ENCODE measurements at places on chromosomes 11 and 22.

DNA sequence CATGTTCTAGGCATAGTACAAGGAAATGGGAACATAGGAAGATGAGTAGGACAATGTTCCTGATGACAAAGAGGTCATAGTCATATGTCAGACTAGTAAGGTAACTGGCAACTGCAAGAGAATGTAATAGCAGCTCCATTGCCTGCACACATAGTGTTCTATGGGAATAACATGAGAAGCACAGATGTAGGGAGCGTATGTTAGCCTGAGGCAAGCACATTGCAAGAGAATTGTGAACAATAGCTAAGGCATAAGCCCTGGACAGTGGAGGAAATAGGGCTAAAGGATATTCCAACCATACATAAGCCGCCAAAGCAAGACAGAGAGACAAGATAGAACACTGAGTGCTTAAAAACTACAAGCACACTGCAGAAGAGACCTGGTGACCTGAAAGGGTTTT lies 1017.0 kb upstream of the TENM4 start:
- ATAC-seq = no peak

DNA sequence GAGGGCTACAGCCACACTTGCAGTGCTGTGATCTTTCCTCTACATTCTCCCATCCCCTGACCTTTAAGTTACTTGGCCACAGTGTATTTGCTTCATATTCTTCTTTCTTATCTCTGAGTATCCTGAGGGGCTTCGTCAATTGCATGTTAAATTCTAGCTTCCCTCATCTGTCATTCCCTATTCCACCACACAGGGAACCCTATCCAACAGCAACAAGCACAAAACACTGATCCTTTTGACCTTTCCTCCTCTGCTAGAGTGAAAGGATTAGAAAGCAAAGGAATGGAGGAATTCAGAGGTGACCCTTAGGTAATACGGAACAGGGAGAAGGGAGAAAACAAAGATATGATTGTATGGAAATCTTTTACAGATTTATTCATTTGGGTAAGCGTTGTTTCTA lies 1061.7 kb upstream of the TENM4 start:
- ATAC-seq = no peak

DNA sequence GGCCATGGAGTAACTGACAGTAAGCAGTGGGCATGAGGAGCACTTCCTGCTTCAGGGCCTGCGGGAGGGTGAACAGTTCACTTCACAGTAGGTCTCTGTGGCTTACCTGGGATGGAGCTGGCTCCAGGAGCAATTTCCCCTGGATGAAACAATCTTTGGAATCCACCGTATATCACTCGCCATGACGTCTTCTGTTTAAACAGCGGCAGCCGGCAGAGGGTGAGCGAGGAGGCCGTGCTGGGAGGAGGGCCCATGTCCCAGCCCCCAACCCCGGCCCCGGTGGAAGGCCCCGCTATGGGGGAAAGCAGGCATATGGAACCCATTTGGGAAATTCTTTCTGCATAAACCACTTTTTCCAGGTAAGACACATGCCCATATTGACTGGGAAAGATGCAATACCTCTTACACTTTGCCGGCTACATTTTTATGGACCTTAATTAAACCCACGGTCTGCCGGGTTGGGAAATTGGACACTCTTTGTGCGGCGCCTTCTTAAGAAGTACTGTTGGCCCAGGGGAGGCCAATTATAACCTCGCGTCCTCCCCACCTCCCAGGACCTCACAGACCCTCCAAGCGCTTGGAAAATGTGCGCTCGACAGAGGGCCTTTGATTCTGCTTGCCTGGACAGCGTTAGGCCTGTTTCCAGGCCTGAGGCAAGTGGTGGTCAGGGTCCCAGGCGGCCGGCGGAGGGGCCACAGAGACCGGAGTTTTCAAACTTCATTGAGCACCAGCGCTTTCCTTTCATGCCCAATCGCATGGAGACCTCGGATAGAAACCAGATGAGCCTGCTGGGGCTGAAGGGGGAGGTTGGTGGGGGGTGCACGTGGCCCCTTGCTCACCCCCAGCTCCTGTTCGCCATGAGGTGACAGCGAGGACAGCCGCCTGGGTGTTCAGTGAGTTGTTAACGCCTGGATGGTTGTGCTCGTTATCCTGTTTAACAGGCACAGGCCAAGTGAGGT lies 40.4 kb downstream of the SMIM38 start:
- no peak for ATAC-seq

GRCh38 chr11:30459821-30460220 lies 126.3 kb downstream of the MPPED2 start:
- ATAC-seq = no peak

DNA sequence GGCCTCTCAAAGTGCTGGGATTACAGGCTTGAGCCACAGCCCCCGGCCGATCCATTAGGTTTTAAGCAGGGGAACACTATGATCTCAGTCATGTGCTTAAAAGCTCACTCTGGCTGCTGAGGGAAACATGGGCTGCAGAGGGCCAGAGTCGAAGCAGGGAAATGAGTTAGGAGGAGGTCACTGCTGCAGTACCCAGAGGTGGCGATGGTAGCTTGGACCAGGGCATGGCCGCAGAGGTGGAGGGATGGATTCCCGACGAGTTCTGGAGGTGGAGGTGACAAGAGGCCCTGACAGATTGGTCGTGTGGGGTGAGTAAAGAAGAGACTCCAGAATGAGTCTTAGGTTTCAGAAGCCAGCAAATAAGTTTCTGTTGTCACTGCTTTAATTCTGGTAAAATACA lies 54.4 kb upstream of the INCENP start:
- peak; percentile 85 for ATAC-seq

DNA sequence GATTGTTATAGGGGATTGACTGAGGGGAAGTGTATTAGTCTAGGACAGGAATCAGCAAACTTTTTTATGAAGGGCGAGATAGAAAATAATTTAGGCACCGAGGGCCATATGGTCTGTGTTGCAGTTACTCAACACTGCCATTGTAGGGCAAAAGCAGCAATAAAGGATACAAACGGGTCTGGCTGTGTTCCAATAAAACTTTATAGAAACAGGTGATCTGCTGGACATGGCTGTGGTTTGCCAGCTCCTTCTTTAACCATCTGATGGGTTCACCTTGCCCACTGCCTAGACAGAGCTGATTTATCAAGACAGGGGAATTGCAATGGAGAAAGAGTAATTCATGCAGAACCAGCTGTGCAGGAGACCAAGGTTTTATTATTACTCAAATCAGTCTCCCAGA lies 20.0 kb downstream of the PRR5L start:
- ATAC-seq = no peak

GRCh38 chr11:95257456-95257971 lies 26.5 kb upstream of the SESN3 start:
- no peak for ATAC-seq

DNA sequence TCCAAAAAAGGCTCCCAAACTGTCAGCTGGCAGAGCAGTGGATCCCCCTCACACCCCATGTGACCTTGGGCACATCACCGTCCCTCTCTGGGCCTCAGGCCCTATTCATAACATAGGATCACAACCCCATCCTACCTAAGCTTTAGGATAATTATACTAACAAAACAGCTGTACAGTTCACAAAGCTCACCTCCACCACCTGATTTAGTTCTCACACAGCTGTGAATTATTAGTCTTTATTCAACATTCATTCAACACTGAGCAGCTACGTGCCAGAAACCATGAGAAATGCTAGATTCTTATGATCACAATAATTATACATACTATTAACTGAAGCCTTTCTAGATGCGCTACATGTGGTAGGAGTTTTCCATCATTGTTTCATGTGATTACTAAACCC lies 9.5 kb downstream of the WNT11 start:
- ATAC-seq = no peak

DNA sequence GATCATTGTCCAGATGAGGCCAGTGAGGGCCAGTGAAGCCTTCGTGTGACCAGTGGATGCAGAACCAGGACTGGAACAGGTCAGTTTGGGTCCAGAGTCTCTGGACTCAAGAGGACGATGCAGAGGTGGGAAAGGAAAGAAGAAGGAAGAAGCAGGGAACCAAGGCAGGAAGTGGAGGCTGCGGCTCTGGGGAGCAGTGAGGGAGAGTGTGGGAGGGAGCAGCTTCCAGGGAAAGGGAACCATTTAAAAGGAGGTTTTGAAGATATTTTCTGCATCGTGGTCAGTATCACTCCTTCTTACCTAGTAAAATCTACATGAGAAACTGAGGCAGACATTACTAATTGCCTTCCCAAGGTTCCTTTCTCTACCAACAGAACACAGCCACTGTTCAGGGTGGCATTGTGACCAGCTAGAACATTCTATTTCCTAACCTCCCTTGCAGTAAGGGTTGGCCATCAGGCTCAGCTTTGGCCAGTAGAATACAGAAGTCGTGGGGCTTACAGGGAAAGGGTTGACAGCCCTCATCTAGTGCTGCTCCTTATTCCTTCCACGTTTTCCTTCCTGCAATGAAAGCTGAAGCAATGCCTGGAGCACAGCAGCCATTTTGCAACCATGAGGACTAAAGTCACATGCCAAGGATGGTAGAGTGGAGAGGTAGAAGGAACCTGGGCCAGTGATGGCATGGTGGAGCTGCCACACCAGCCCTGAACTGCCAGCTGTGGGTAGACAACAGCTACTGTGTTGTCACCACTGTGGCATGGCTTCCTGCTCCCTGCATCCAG lies 29.1 kb upstream of the LINC01488 start:
- no peak for ATAC-seq

GRCh38 chr11:46020084-46020599 lies 97.7 kb downstream of the LARGE2 start:
- no peak for ATAC-seq

DNA sequence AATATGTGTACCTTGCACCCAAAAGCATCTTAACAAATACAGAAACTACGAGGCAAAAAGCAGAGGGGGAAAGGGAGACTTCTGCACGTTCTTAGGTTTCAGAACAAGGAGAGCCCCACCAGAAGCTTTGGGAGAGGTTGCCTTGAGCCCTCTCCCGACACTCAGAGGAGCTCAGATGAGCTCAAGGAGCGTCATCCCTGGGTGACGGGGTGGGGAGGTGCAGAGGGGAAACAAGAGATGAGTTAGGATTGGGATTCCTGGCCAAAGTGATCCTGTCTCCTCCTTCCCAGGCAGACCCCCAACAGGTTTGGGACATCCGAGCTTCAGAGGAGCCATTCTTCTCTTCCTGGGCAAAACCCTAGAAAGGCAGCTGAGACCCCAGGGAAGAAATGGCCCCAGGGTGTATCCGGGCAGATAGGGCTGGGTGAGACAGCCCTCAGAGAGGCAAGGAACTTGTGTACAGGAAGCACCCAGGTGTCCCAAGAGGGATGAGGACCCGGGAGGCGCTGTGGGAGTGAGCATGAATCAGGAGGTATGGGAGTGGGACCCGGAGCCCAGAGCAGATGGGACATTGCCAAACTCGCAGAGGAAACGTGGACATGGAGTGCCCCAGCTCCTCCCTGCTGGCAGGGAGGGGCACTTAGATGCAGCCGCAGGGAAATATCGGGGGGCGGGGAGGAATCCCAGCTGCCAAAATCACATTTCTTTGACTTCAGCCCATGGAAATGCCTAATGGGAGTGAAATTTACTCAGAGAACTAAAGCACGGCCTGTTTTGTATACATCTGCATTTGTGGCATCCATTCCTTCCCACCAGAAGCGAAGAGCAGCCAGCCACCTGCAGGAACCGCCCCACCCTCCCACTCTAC lies 12.4 kb downstream of the C1QTNF6 start:
- ATAC-seq = no peak

DNA sequence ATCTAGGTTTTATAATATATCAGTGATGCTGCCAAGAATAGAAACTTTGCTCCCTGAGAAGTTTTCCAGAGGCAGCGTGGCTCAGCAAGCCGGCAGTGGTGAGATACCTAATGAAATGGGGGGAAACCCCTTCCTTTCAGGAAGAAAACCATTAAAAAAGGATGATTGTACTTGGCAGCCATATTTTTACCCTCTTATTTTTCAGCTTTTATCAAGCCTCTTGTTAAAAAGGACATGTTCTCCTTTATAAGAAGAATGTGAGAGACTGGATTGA lies 9.0 kb upstream of the ME3 start:
- ATAC-seq = no peak

GRCh38 chr11:46637546-46637945 lies 20.2 kb downstream of the ATG13 start:
- ATAC-seq = no peak

DNA sequence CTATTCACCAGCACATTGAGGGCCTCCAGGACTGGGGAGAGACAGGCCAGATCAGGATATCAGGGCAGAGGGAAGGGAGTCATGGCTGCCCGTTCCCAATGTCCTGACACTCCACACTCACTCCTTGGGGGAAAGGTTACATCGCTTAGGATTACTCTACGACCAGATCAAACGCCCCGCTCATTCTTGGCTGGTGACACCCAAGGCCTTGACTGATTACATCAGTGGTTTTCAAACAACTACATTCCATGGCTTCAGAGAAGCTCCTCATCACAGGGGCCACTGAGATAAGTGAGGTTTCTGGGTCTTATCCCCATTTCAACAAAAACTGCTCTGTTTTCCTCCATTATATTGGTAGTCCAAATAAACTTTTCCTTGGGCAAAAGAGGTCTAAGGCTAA lies 15.0 kb downstream of the UBE2L6 start:
- ATAC-seq = no peak

DNA sequence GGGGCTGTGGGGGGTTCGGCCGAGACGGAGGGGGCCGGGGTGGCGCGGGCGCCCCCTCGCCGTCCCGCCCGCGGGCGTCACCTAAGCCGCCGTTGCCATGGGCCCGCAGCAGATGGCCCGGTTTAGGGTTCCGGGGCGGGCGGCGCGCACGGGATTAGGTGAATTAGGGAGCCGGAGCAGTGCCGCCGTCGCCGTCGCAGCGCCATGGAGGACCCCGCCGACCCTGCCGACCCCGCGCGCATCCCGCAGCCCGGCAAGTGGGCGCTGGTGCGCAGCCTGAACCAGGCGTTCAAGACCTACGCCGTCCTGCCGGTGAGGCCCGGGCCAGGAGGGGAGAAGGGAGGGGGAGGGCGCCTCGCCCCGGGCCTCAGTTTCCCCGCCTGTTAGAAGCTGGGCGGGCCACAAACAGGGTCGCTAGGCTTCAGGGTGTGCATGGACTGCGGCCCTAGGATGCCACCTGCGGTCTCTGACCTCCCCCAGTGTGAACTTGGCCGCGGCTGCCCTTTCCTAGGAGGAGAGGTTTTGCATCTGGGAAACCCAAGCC lies 10.1 kb downstream of the MYO7A start:
- ATAC-seq = no peak

DNA sequence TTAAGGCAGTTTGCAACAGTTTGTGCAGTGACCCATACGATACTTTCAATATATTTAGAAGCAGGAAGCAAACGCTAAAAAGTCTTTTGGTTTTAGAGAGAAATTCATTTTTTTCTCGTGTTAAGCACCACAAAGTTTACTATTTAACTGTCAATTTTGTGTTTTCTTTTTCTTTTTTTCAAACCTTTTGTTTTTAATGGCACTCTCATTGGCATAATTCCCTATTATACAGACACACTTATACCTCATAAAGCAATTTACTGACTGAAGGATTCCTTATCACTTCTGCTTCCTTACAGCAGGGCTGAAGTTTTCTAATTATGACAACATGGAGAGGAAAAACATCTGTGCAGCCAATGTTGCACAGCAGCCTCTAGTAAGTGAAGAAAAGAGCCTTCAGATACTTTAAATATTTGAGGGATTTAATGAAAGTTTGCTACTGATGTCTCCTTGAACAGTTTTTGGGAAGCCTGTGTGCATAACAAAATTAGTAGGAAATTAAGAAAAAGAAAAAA lies 2191.2 kb downstream of the LRRC4C start:
- no peak for ATAC-seq

GRCh38 chr11:24312464-24313238 lies 184.2 kb upstream of the LUZP2 start:
- ATAC-seq = no peak

Data from activated T-helper 17 cell treated with anti-CD3 and anti-CD28 coated beads, Interleukin-2, amount 50 U/mL, for 72 hours (primary cell).